ENCODE measurements at places on chromosomes 7 and 10.

GRCh38 chr7:100080907-100081534 lies 502 bp downstream of the ZNF3 start:
- DNase-seq: no peak

DNA sequence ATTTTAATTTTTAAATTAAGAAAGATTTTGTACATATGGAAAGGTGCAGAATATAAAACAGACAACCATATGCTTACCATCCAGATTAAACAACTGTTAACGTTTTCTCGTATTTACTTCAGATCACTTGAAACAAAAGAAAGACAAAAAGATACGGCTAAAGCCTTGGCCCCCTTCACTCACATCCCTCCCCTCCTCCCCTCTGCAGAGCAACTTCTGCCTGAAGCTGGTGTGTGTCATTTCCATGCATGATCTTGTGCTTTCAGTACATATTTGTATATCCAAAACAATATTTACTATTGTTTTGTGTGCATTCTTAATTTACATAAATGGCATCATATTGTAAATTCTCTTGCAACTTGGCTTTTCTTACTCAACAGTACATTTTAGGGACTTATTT lies 68.5 kb upstream of the ANKRD1 start:
- DNase-seq: no peak

- no peak for DNase-seq
Measured at GRCh38 chr10:27503498-27504006, 552 bp upstream of the RAB18 start.

- DNase-seq: no peak
Measured at GRCh38 chr10:73519336-73519735, 23.5 kb upstream of the PPP3CB start.

DNA sequence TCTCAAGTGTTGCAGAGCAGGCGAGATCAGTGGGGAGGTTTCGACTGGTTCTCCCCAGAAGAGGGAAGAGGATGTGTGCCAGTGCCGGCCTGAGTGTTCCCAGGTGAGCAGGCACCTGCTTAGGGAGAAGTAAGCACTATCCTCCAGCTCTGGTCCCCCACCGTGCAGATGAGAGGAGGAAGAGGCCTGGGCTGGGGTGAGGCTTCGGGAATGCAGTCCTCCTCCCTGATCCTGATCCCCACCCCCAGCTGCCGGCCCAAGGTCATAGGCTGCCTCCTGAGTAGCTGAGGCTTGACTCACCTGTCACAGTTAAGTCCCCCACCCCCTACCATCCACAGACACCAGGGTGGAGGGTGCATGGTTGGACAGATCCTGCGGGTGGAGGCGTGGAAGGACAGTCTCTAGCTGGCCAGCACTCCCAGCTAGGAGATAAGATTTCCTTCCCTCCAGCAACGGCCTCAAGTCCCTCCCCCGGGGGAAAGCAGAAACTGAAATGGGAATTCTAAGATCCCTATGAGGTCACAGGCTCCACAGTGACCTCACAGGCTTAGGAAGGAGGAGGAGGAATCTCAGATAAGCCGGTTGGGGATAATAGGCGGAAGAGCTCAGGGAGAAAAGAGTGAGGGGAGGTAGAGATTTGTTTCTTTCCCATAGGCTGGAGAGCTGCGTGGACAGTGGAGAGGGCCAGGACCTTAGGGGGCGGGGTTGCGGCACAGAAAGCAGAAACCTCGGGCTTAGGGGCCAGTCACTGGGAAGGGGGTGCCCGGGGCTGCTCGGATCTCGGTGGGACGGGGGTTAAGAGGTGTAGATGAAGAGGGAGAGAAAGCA lies 1.0 kb downstream of the LRCH4 start:
- DNase-seq: no peak

DNA sequence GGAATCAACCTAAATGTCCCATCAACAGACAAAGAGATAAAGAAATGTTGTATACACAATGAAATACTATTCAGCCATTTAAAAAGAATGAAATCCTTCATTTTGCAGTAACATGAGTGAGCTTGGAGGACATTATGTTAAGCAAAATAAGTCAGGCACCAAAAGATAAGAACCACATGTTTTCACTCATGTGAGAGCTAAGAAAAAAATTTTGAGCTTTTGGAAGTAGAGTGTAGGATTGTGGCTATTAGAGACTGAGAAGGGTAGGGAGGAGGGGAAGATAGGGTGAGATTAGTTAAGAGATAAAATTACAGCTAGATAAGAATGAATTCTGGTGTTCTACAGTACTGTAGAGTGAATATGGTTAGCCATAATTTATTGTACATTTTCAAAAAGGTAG lies 8.3 kb upstream of the YAE1 start:
- no peak for DNase-seq

DNA sequence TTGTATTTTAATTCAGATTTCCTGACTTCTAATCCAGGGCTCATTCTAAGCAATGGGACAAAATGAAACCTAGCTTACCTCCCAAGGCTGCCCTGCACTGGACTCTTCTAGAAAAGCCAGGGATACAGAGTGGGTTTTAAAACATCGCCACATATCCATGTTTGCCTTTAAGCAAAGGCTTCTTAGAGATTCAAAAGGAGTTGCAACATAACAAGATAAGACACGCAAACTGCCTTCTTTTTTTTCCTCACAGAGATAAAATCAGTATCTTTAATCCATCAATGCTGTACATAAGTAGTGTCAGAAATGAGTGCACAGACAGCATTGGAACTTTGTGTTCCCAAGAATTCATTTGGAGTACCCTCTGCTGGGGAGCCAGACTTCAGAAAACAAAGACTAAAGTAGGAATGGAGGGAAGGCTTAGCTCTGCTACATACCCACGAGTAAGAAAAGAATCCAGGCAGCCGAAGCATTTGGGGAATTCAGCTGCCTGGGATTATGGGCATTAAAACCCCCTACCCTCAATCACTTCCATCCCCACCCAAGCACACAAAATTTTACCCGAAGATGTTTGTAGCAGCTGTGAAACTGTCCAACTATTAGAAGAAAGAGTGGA lies 427.8 kb downstream of the ARL4A start:
- no peak for DNase-seq

- no peak for DNase-seq
Measured at GRCh38 chr10:98569853-98570252, 123.1 kb upstream of the HPS1 start.

DNA sequence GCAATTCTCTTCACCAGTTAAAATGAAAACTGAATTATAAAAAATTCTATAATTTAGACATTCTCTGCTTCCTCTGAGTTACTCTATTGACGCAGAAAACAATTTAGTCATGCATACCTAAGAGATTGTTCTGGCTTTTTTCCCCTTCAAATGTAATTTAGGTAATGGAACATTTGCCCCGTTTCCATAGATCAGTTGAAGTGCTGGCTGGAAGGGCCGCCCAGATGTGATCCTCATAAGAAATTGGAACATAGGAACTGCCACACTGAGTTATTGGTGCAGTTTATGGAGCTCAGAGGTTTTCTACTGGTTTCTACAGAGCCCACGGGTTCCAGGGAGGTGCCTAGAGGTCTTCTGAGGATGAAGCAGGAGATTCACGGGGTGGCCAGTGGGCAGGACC lies 581.7 kb downstream of the SDK1 start:
- DNase-seq: no peak

GRCh38 chr7:156577645-156578577 lies 62.7 kb upstream of the RNF32 start:
- no peak for DNase-seq

DNA sequence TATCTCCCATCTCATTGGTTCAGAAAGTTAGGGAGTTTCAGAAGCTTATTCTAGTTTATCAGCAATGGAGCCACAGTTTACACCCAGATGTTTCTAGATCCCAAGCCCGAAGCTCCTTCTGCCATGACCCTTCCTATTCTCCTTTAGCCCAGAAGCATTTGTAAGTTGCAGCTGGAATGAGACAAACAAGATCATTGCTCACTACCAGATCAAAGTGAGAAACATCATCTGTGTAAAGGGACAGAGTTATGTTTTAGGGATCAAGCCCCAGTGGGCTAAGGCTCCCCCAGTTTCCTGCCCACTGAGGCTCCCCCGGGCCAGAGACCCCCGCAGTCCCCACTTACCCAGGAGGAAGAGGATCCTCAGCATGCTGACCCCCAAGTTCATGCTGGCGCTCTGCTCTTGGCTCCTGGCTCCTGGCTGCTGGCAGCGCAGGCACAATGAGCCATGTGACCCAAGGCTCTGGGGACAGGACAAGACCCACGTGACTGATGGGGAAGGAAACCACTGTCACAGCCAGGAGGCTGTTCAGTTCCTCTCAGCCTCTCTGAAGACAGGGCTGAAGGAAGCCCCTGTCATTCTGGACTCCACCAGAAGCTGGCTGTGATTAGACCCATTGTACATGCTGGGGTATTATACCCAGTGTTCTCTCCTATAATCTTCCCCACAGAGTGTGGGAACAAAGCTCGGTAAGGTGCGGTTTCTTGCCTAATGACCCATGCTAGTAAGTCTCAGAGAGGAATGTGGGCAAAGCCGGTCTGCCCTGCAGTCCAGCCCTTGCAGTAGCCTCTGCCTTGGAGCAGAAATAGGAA lies at the start of gene TMEM273:
Gene TMEM273 (minus strand): TSS at position 442 of the 812 bp plus-strand sequence. CDS start 55 bp downstream, at position 387.
- DNase-seq: no peak

GRCh38 chr10:3331690-3332230 lies 159.2 kb upstream of the PITRM1 start:
- no peak for DNase-seq

GRCh38 chr10:128095027-128095752 lies 31.0 kb downstream of the MKI67 start:
- DNase-seq: no peak

DNA sequence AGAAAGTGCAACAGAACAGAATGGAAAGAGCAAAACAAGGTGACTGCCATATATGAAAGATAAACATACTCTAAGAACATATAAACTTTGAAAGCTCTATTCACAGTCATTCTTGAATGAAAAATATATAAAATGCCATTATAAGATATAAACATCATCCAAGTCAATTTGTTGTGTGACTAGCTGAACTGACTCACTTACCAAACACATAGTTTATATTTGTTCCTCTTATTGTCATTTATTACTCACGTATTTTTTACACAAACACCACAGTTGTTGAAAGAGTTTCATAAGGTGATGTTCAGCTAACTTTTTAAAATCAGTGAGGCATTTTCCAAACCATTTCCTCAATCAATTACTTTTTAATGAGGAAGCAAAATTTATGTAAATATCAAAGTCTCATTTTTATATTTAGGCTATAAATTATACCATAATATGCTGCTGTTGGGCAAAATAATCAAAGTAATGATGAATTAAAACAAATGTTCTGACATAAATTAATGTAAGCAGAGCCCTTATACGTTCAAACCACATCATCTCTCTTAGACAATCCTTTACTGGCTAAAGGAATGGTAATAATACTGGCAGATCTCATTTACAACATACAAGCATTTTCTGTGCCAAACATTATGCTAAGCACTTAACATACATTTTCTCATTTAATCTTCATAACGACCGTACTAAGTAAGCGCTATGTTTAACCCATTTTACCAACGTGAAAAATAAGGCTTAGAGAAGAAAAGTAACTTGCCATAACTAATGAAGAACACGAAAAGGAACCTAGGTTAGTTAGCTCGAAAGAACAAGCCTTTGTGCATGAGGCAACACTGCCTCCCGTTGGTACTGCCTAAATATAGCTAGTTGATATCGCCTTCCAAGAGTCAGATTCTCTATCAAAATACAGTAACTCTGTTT lies 7.3 kb downstream of the LRRN3 start:
- no peak for DNase-seq

- DNase-seq: no peak
Measured at GRCh38 chr7:52928591-52928990, 106.8 kb upstream of the POM121L12 start.

DNA sequence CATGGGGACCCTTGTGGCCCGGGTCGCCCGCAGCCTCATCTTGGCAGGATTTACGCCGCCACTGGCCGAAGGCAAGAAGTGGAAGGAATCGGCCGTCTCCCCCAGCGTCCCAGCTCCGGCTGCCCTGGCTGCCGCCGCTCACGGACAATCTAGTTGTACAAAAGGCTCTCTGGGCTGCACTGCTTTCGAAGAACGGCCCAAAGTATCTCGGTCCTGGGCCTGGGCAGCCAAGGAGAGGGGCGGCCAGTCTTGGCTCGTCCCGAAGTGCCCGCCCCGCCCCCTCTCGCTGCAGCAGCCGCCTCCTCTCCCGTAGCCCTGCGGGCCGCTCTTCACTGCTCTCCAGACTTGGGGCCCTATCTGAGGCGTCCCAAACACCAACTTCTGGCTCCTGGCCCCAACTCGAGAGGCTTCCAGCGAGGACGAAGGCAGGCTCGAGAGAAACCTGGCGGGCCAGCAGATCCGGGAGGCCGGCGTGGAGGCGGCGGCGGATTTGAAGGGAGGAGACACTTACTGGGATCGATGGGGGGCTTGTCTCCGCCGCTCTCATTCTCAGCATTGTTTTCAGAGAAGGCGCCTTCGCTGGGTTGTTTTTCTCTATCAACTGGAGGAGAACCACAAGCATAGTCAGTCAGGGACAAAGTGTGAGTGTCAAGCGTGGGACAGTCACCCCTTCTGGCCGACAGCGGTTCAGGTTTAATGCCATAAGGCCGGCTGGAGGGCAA lies 809 bp downstream of the HOXA9 start:
- no peak for DNase-seq

- DNase-seq: no peak
Measured at GRCh38 chr7:5435291-5436002, 11.8 kb upstream of the TNRC18 start.

- no peak for DNase-seq
Measured at GRCh38 chr7:47194516-47195057, 387.3 kb downstream of the TNS3 start.

DNA sequence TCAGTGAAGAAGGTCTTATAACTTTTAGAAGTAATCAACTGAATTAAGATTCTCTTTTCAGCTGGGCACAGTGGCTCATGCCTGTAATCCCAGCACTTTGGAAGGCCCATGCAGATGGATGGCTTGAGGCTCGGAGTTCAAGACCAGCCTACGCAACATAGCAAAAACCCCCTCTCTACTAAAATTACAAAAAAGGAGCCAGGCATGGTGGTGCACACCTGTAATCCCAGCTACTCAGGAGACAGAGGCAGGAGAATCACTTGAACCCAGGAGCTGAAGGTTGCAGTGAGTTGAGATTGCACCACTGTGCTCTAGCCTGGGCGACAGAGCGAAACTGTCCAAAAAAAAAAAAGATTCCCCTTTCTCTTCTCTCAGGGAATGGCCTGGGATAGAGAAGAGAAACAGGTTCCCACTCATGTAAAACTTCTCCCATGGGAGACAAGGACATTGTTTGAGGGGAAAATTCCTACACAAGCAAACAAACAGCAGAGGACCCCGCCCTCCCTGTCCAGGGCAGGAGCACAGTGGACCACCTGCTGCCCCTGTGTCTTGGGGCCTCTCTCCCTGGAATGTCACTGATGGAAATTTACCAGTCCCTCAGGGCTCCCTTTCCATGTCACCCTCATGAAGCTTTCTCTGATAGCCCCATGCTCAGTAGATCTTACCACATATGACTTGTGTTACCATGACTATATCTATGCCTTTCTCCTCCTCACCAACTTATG lies 5.6 kb downstream of the IL2RA start:
- no peak for DNase-seq

Data from hematopoietic multipotent progenitor cell treated with erythropoietin and hydrocortisone succinate and interleukin-3 and kit ligand, for 15 days (in vitro differentiated cells).